ENCODE measurements at places on chromosomes 1 and 21.

GRCh38 chr1:80023358-80023757 lies 1016.8 kb upstream of the ADGRL4 start:
- no peak for DNase-seq

GRCh38 chr1:180961622-180962021 lies 48.9 kb downstream of the KIAA1614 start:
- DNase-seq, result no peak

- no peak for DNase-seq
Measured at GRCh38 chr1:205584732-205585131, 47.1 kb downstream of the ELK4 start.

DNA sequence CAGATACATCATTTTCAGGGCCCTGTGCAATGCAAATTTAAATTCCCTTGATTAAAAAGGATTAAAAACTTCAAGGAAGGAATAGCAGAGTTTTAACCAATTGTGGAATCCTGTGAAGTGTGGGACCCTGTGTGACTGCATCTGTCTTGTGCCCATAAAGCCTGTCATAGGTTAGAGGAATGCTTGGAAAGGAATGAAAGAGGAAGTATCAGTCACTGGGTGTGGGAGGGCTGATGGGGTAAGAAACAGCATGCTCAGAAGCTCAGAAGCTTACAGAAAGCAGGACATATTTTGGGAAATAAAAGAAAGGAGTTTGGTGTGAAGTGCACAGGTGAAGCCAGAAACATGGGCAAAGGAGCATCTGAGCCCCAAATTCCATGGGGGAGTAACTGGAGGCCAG lies 150.8 kb upstream of the ETV3 start:
- DNase-seq, result no peak

DNA sequence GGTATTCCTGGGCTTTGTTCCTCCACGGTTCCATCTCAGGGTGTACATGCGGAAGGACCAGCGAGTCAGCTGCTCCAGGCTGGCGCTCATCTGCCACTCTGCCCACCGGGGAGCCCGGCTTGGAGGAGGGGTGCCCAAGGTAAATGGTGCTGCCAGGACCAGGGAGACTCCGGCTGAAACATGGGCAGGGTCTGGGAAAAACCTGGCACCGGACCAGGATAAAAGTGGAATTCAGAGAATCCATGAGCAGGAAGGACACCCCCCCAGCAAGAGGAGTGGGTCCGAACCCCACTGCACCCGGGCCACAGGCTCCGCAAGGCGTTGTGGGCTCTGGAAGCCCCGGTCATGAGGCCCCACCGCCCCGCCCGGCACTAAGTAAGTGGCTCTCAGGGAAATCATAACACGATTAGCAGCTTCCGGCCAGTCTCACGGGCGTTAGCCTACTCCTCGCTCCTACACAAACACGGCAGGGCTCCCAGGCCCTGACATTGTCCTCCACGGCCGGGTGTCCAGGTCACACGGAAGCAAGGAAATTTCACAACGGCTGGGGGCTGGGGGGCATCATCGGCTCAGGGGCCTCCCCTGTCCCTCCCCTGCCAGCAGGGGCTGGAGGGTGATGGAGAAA lies 21.1 kb downstream of the MEGF6 start:
- no peak for DNase-seq

GRCh38 chr1:61742620-61743430 lies 545 bp downstream of the PATJ start:
- no peak for DNase-seq

GRCh38 chr1:216722821-216723220 lies 408 bp downstream of the ESRRG start:
- no peak for DNase-seq

DNA sequence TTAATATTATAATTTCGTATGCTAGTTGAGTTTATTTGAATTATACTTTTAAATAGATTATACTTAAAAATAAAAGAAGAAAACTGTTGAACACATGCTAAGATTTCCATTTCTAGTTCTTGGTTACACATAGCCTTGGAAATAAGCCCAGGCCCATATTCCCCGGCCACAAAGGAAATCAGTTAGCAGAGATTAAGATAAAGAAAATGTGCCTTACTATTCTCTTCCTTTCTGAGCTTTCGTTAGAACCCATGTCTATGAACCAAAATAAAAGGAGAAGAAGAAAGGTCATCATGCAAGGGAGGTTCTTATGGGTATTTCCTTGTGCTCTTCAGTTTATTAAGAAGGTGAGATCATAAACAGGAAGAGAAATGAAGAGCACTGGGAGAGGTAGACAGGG lies 32.3 kb upstream of the CRP start:
- no peak for DNase-seq

Measured in activated CD8-positive, alpha-beta memory T cell treated with anti-CD3 and anti-CD28 coated beads for 48 hours (primary cell).